Activated CD8-positive, alpha-beta memory T cell treated with anti-CD3 and anti-CD28 coated beads for 48 hours (primary cell): ENCODE measurements at places on chromosomes 5 and 9.
A peak's percentile ranks its signal among the peaks of the same experiment; 100 is the strongest.

DNA sequence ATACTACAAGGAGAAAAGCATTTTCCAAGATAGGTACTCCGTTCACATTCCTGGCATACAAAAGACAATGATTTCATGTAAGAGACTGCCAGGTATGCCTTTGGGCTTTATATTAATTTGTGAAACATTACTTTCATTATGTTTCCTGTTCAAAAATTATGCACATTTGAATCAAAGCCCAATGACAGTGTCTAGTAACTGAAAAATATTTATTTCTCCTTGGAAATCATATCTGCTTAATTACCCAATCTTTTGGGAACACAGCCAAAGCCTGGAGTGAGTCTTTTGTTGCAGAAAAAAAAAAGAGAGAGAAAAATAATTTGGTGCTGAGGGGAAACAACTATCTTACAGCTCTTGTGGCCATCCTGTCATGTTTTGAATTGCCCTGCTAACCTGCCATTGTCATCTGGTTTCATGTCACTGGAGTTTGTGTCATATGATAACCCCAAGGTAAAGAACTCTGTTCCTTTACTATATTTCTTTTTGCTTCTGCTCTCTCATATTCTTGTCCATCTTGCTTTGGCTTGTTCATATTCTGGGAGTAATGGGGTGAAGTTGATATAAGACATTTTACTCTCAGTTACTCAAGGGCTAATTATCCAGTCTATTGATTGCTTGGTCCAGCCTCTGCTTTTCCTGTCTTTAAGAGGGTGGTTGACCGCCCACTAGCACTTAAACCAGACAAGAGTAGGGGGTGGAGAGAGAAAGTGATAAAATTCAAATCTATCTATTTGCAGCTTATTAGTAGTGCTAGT lies 238.3 kb upstream of the NUDT12 start:
- DNase-seq, result no peak

DNA sequence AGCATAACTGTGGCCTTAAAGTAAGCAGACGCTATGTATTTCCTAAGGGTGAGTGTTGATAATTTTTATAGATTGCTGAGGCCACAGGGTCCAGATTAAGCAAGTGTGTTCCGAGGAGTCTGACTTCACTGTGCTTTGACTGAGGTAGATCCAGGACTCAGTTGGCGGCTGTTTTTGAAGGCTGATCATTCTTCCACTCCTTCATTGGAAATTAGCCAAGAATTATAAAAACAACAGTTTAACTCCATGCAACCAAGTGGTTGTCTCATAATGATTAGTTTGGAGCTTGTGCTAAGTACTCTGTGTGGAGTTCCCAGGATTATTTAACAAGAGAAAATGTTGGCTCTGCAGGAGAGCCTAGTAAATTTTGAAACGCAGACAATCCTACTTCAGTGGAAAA lies 19.1 kb downstream of the IQGAP2 start:
- no peak for DNase-seq

GRCh38 chr9:97786341-97786740 lies 66.7 kb upstream of the FOXE1 start:
- DNase-seq, result no peak

- DNase-seq, result no peak
These were observed 670.5 kb upstream of the SEMA6A start for GRCh38 chr5:117245130-117245529.

GRCh38 chr5:57915536-57915935 lies 432.9 kb upstream of the ACTBL2 start:
- DNase-seq, result no peak

DNA sequence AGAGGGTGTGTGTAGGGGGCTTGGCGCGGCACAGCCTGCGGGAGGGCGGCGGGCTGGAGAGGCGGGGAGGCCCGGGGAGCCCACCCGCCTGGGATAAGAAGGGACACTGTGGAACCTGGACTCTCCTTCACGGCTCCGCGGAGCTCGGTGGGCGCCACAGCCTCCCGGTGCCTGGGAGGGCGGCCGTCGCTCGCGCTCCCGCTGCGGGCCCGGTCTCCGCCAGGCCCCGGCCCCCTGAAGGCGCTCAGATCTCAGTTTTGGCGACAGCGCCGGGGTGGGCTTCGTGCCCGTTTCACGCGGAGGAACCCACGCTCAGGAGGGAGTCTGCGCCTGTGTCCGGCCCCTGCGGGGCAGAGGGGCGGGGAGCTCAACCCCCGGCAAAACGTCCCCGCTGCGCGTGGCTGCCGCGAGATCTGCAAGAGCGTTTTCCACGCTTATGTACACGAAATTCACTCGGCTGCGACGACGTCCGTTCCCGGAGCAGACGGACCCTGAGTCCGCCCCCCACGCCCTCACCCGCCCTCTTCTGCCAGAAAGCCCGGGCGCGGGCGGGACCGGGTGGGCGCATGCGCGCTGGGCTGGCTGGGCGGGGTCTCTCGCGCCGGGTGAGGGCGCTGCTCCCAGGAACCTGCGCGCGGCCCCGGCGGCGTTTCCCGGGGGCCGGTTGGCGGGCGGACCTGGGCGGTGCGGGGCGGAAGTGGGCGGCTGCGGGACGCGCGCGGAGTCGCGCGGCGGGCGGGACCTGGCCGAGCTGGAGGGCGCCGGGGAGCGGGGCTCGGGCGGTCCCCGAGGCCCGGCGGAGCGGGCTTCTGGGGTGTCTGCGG lies at the start of gene NELFB:
NELFB (plus strand) TSS at position 704 of the 824 bp plus-strand sequence.
- peak; percentile 96 for DNase-seq
